NB4 (cell line): ENCODE measurements at places on chromosomes 3 and 15.

DNA sequence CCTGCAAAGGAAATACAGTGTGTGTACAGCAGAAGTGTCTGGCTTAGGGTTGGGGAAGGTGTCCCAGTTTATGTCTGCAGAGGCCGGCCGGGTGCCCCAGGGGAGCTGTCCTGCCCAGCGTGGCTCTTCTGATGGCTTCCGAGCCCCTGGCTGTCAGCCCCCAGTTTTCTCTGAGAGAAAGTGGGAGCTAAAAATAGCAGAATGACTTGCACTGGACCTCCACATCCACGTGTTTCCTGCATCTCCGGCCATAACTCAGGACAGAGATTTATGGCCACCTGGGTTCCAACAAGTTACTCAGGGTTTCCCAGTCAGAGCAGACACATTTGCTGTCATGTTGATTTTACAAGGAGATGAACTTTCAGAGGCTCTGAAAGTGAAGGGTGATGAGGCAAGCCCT is 192.0 kb downstream of the ATP10A start:
- DNase-seq: no peak

DNA sequence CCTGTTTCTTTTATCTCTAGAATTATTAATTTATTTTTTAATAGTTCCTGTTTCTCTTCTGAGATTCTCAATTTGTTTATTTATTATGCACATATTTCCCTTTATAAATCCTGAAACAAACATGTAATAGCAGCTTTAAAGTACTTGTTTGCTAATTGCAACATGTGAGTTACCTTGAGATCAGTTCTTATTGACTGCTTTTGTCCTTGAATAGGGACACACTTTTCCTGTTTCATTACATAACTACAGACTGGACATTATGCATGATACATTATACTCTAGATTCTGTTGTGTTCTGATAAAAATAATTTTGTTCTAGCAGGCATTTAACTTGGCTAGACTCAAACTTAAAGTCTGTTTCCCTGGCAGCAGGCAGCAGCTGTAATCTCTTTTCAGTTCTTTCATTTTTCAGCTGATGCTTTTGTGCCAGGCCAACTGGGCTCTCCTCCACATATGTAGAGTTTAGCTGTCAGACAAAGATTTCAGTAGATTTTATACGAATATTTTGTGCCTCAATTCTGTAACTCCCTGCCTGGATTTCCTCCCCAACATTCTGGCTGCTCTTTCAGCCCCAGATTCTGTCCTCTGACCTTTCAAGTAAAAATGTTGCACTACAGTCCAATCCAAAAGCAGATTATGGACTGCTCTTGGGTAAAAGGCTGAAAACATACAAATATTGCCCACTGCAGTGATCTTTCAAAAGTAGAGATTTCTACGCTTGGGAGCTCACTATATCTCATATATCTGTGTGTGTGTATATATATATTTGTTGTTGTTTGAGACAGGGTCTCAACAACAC is 41.9 kb downstream of the PCOLCE2 start:
- DNase-seq: no peak

DNA sequence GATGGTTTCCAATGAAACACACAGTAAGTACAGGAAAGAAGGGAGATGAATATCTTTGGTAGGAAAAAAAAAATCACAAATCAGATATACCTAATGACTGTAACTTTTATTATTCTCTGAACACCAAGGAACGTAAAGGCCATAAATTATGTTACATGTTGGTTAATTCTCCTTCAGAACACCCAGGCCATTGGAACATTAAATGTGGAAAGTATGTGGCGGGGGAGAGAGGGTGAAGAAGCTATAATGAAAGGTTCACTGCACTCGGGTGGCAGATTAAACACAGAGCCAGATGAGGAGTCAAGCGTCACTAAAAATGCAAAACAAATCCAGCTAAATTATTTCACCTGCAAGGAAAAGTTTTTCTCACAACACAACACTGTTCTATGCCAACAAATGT is 193.8 kb downstream of the FHIT start:
- DNase-seq: no peak

DNA sequence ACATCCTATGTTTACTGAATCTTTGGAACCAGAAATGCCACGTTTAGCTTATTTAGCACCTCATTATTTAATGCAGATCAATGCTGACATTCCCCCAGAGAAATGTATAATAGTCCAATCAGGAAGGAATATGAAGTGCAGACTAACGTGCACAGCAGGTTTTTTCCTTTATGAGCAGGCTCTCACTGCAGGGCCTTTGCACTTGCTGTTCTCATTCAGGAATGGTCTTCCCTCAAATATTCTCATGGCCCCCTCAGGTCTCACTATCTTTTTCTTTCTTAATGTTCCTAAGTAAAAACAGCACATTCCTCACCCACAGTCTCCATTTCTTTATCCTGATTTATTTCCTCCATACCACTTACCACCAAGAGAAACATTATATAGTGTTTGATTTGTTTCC is 174.6 kb downstream of the FOXP1 start:
- no peak for DNase-seq

DNA sequence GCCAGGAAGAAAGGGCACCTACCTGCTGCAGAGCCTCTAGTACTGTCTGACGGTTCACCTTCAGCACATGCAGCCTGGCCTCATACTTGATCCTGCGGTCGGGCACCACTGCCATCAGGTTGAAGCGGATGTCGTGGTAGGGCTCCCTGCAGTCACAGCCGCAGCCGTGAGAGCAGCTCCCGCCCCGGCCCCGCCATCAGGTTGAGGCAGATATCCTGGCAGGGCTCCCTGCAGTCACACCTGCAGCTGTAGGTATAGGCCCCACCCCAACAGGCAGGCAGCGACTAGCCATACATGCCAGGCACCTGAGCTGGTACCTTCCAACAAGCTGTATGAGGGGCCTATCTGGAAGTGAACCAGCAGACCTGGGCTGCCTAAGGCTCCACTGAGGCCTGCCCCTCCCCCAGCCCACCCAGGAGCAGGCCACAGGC is 38.7 kb downstream of the SEMA3G start:
- no peak for DNase-seq

- no peak for DNase-seq
These were observed 39.1 kb downstream of the SCN5A start for GRCh38 chr3:38610436-38610835.

- DNase-seq: no peak
These were observed 132.6 kb downstream of the PDZRN3 start for GRCh38 chr3:73492186-73492585.

GRCh38 chr3:74067296-74067695 is 442.6 kb upstream of the PDZRN3 start:
- DNase-seq: peak; percentile 2

DNA sequence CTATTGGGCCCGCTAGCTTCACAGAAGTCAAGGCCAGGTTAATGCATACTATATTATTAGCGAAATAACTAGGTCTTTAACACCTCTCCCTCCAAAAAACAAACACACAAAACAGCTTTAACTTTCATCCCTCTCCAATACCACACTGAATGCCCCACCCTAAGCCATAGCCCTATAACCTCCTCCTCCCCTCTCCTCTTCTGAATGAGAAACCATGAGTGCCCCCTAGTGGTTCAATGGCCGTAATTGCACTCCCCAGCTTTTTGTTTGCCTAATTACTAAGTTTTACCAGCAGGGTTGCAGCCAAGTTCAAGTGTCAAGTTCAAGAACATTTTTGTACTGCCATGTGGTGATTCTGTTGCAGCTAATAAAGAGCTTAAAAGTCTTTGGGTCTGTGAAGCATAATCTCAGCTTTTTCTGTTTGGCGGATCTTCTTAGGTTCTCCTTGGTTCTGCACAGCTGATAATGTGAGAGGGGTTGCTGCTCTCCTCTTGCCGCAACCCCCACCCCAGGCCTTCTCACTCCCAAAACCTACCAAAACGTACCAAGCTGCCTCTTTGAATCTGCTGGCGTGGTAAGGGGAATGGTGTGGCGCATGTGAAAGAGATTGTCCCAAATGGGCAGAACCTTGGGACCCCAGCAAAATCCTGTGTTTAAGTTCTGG is 57.9 kb downstream of the RPL22L1 start:
- peak; percentile 80 for DNase-seq

DNA sequence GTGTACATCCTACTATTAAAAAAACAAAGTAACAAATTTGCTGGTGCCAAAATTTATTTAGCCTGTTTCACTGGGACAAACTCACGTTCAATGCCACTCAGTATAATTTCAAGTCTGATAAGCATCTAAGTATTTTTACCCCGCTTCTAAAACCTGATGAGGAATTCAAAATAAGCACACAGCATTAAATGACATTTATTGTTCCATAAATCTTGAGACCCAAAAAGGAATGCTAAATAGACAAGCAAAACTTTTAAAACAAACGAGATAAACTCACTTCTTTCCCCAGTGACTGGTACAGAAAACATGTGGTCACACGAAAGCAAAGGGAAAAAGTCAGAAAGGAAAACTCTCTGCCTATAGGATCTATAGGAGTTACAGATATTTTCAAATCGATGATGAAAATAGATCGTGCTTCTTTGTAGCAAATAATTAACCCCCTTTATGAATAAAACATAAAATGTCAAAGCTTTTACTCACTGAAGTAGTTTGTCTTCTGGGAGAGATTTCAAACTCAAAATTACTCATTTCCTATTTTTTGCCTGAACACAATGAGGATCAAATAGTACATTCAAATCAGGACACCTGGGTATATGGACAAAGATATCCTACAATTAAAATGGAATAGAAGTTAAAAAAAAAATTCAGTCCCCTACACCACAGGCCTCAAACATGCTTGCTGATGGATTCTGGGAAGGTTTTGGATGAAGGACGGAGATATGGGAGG is 51.7 kb downstream of the UBP1 start:
- no peak for DNase-seq

GRCh38 chr15:80701676-80702311 is 6.7 kb downstream of the ABHD17C start:
- DNase-seq: no peak

DNA sequence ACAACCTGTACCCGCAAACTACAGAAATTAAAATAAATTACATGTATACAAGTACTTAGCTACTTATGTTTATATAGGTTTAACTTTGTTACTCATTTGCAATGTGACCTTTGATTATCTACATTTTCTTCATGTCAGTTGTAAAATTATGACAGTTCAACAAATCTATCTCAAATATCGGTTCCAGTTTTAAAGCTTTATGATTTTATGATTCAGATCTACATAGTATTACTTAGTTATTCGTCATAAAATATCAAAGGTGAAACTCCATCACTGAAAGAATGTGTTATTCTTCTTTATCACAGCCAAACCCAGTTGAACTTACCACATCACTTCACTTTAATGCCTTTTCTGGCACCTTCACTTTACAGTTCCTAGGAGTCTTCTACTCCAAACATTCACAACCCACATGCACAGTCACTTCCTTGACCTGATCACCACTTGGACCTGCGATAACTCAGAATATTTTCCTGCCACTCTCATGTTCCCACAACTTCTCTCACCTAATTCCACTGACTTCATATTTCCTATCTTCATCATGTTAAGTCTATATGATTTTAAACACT is 47.2 kb downstream of the SLITRK3 start:
- DNase-seq: no peak

GRCh38 chr15:31173790-31174450 is 72.4 kb upstream of the TRPM1 start:
- no peak for DNase-seq

GRCh38 chr15:60906146-60906674 is 322.9 kb downstream of the RORA start:
- DNase-seq: no peak

- DNase-seq: no peak
These were observed 2.7 kb upstream of the LMAN1L start for GRCh38 chr15:74809956-74810355.

DNA sequence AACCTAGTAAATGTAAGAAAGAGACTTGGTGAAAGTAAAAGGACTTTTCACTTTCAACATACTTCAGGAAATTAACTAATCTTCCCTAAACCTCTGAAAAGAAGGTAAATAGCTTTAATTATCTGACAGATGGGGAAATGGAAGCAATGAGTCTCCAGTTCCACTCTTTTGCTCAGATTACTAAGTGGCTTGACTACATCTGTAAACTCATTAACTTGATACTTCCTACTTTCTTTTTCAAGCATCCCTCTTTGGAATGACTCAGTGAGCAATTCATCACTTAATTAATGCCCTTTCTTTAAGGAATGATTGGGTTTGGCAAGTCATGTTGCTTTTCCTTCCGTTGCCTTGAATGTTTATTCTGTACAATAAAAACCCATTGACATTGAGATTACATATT is 234.2 kb downstream of the GRM7 start:
- no peak for DNase-seq

DNA sequence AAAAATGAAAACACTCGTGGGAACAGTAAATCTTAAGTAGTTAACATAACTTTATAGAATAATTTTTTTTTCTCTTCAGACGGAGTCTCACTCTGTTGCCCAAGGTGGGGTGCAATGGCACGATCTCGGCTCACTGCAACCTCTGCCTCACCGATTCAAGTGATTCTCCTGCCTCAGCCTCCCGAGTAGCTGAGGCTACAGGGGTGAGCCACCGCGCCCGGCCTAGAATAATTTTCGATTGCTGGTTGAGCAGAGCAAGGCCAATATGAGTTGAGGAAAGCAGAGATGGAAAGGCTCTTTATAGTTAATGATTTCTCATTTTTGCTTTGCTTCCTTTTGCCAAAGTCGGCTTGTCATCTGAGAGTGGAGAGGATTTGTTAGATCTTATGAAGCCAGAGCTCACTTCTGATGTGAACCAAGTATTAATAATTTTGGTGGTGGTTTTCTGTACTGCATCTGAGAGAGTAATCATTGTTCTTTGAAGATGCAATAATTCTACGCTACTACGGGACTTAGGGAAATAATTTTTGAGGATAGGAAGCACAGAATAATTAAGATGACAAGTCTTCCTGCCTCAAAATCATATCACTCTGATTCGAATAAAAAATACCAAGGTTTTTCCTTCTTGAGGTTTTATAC is 1.6 kb upstream of the GOLM2 start:
- peak; percentile 9 for DNase-seq

DNA sequence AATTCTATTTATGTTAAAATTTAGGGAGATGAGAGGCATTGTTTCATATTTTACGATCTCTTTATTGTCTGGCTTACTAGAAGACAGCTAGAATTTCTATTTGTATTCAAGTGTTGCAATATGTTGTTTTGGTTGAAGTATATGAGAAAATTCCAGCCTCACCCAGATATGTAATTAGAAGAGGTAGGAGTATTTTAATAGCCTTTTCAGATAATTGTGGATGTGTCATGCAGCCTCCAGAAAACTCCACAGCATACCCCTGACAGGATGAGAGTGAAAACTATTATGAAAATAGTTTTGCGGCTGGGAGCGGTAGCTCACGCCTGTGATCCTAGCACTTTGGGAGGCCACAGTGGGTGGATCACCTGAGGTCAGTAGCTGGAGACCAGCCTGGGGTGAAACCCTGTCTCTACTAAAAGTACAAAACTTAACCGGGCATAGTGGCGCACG is 21.5 kb upstream of the USP3 start:
- DNase-seq: no peak

- DNase-seq: no peak
These were observed 449.7 kb upstream of the ALCAM start for GRCh38 chr3:104916971-104917370.

DNA sequence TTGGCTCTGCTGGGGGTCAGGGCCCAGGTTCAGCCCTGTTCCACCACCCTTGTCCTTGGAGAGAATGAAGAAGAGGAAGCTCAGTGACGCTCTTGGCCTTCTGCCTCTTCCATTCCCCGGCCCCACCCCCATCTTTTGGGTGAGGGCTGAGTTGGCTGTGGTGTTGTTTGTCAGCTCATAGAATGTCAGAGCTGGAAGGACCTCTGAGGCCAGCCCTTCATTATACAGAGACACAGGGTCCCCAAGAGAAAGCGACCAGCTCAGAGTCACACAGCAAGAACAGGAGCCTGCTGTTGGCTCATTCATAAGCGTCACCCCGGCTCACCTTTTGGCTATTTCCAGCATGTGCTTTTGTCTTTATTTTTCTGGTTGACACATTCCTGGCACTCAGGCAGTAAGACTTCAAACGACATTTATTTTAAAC is 68.2 kb downstream of the AAGAB start:
- DNase-seq: peak; percentile 20

- DNase-seq: no peak
These were observed 37.3 kb downstream of the ST3GAL6 start for GRCh38 chr3:98800401-98800800.
